ENCODE measurements at places on chromosomes 1 and 21.

DNA sequence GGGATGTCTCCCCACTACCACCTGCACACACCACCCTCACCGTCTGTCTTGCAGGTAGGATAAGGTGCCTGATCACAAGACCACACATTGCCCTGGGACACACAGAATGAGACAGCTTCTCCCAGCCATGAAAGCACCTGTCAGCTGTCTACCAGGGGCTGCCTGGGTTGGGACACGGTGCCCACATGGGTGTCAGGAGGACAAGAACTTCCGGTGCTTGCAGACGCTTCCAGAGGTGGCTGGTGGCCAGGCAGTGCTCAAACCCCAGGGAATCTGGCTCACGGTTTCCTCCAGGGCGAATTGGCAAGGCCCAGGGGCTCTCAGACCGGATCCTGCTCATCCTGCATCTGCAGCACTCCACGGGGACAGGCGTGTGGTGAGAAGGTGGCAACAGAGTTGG lies 182.6 kb upstream of the ARHGEF16 start:
- no peak for DNase-seq

DNA sequence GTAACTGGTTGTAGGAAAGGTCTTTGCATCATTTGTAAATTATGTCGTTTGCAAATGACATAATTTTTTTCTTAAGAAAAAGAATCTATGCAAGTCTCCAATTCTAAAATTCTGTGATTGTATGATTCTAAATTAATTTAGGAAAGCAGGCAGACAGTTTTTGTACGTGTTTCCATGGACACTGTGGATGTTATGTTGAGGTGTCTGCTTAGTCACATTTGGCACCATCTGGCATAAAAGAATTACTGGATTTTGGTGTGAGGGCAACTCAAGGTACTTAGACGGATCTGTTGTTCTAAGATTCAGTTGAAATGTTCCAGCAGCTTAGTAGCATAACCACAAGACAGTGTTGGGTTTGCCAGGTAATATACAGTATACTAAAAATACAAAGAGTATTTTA lies 42.5 kb downstream of the C1orf21 start:
- DNase-seq: no peak

DNA sequence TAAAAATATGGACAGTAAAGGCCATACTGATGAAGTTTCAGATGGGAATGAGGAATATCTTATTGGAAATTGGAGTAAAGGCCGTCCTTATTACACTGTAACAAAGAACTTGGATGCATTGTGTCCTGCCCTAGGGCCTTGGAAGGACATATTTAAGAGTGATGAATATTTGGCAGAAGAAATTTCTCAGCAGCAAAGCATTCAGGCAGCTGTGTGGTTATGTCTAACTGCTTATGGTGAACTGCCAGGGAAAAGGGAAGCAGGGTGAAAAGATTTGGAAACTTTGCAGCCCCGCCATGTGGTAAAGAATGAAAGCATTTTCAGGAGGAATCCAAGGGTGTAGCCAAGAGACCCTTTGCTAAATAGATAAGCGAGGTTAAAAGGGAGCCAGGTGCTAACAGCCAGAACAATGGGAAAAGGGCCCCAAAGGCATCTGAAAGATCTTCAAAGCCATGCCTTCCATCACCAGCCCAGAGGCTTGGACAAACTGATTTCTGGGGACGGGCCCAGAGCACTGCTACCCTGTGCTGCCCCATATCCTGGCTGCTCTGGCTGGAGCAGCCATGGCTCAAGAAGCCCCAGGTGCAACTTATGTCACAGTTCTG lies 200.0 kb downstream of the PTPRU start:
- no peak for DNase-seq

- DNase-seq: no peak
Observed at GRCh38 chr1:96641282-96641681, 80.3 kb upstream of the PTBP2 start.

- no peak for DNase-seq
Observed at GRCh38 chr1:88658419-88658818, 25.7 kb upstream of the PKN2 start.

- DNase-seq: no peak
Observed at GRCh38 chr1:59819566-59820438, 5.1 kb downstream of the HOOK1 start.

GRCh38 chr1:3658231-3658615 lies 5.9 kb downstream of the TP73 start:
- DNase-seq: no peak

DNA sequence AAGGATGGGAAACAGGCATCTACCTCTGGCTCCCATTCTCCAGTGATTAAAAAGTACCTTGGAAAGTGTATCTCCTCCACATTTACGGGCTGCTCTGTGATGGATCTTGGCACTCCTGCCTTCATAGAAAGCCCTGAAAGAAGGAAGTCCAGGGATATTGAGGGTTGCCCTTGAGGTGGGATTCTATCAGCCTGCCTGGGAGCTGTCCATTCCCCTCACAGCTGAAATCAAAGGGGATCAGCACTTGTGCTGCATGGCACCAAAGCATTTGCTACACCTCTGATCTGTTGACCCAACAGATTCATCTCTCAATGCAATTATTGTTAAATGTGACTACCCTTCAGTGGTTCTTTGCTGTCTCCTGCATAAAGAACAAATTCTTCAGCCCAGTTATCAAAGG lies 442.0 kb upstream of the RUNX1 start:
- no peak for DNase-seq

DNA sequence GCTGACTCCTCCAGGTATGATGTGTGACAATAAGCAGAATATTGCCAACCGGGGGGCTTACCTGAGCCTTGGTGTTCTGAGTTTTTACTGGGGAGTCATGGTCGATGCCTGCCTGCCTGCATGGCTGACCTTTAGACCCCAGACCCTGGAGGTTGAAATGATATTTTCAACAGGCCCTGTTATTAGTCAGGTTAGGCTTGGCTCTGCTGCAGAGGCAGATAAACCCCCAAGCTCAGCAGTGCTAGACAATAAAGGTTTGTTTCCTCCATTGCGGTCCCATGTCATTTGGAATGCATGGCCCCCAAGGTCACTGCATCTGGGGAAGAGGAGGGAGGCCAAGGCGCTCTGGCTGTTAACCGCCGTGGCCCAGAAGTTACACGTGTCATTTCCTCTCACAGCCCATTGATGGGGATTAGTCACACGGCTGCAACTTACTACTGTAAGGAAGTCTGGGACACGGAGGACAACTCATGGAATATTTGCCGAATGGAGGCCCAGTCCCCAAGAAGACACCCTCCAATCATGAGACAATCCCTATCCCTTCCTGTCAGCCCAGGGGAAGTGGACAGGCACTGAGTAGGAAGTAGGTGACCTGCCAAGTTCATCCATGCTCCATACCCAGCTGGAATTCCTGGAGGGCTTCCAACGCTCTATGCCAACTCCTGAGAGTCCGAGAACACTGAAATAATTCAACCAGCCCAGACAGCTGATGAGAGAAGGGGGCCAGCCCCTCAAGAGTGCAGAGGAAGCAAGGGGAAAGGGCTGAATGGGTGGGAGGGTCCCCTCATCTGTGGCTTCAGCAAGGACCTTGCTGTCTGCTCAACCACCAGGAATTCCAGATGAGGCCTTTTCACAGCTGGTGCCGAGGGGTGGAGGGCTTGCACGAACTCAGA lies 97.3 kb downstream of the TAS1R2 start:
- no peak for DNase-seq

DNA sequence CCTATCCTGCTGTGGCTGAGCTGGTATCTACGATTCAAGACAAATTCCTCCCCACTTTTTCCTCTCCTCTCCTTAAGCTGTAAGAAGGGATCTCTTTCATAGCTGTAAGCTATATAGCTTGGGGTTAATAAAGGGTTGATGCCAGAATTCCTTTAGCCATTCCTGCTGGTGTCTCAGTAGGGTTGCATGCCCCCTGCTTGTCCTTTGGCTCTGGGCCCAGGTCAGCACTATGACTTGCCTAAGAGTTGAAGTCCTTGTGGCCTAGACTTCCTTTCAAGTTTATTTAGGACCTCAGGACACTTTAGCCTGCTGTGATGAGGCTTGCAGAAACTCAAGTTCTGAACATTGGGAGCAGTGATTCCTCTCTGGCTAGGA lies 270.0 kb downstream of the AMY1C start:
- no peak for DNase-seq

DNA sequence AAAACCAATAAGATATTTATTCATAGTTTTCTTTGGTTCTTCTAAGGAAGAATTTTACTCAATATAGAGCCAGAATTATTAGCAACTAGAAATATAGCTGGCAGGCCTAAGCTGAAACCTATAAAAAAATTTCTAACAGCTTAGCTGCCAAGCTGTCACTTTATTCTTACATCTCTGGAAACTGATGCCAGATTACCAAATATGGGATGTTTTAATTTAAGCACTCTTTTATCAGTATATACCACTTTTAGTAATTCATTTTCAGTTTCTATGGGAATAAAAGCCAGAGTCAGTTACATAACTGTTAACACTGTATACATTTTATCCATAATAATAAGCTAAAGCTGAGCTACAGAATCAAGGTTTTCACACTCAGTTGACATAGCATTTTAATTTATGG lies 68.7 kb upstream of the MPC2 start:
- DNase-seq: no peak

GRCh38 chr1:208837242-208837641 lies 593.1 kb upstream of the PLXNA2 start:
- no peak for DNase-seq

- no peak for DNase-seq
Observed at GRCh38 chr1:67588178-67588855, 96.7 kb upstream of the GADD45A start.

DNA sequence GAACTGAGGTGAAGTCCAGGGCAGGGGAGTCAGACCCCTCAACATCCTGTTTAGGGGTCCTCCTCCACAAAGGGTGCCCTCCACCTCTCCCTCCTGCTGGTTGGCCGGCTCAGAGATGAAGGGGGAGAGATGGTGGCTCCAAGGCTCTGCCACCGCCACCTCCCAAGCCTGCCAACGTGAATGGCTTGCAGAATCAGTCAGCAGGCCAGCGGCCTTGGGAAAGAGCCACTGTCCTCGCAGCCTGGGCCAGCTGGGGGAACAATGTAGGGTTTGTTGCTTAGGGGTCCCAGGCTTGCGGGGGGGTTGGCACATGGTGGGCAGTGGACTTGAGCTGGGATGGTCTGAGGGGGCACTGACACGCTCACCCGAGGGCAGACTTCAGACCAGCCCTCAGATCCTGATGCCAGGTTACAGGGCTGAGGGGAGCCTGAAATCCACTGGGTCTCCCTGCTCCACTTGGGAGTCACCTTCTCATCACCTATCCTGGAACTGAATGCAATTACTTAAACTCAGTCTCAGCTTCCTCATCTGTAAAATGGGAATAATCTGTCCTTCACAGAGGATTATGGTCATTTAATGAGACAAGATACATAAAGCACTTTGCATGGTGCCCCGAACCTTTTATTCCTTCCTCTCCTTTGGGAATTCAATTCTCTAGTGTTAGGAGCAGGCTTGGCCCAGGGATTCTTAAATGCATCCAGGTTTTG lies 8.3 kb downstream of the GPR37L1 start:
- DNase-seq: peak; percentile 65

- peak; percentile 0 for DNase-seq
Observed at GRCh38 chr1:207218512-207219362, 102.7 kb upstream of the CD55 start.

GRCh38 chr1:169468982-169469381 lies 16.8 kb downstream of the SLC19A2 start:
- DNase-seq: no peak

DNA sequence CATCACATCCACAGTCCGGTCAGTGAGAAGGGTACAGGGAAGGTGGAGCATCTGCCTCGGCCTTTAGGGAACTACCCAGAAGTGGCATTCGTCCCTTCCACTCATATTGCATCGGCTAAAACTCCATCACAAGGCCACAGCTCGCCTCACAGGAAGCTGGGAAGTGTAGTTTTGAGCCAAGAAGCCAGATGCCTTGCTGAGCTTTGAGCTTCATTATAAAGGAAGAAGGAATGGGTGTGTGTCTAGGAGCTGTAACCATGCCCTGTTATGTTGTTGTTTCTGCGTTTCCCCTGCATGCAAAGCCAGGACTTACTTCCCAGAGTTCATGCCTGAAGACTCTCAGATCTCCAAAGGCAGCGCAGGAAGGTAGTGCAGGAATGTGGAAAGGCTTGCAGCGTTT lies 61.1 kb downstream of the OPTC start:
- peak; percentile 37 for DNase-seq

- DNase-seq: peak; percentile 48
Observed at GRCh38 chr1:174074757-174075156, 52.6 kb upstream of the RC3H1 start.

DNA sequence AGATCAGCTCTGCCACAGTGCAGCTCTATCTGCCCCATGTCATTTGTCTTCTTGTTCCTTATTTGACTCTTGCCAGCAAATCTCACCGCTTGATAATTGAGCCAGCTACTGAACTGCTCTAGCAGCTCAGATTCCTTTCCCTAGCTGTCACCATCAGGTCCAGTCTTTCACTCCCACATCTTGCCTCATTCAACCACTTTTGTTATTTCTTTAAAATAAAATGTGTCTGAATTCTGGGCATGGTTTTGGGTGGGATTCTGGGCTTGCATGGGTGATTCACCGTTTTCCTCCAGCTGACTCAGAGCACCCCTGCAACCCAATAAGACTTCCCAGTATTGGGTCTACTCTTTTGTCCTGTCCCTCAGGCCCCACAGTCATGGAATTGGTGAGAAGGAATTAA lies 215.7 kb downstream of the DSCAM start:
- no peak for DNase-seq

GRCh38 chr21:39182484-39183271 lies 573 bp downstream of the PSMG1 start:
- DNase-seq: peak; percentile 53

- no peak for DNase-seq
Observed at GRCh38 chr21:28633839-28634555, 358.7 kb downstream of the LTN1 start.

DNA sequence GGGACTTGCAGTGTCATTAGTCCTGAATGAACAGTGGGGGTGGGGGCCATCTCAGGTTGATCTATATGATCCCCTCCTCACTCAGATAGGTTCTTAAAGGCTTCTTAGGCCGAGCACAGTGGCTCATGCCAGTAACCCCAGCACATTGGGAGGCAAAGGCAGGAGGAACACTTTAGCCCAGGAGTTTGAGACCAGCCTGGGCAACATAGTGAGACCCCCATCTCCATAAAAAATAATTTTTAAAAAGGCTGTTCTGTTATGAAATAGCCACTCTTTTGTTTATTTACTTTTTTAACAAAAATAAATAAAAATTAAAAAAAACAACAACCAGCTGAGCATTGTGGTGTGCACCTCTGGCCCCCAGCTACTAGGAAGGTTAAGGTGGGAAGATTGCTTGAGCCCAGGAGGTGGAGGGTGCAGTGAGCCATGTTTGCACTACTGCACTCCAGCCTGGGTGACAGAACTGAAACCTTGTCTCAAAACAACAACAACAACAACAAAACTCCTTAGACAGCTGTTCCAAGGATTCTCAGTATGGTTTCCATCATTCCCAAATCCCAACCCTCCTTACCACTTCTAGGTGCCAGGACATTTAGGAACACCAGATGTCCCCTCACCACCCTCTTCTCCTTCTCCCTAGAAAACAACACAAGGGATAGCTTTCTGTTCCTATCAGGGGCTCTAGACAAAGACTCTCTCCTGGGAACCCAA lies 2.0 kb upstream of the TRAPPC3 start:
- DNase-seq: no peak

- DNase-seq: no peak
Observed at GRCh38 chr1:174789399-174789798, 210.3 kb upstream of the CACYBP start.
